Stimulated activated CD8-positive, alpha-beta memory T cell treated with anti-CD3 and anti-CD28 coated beads, Interleukin-4, amount 100 ng/mL, for 1 hour (primary cell): ENCODE measurements at places on chromosomes 6 and 20.

DNA sequence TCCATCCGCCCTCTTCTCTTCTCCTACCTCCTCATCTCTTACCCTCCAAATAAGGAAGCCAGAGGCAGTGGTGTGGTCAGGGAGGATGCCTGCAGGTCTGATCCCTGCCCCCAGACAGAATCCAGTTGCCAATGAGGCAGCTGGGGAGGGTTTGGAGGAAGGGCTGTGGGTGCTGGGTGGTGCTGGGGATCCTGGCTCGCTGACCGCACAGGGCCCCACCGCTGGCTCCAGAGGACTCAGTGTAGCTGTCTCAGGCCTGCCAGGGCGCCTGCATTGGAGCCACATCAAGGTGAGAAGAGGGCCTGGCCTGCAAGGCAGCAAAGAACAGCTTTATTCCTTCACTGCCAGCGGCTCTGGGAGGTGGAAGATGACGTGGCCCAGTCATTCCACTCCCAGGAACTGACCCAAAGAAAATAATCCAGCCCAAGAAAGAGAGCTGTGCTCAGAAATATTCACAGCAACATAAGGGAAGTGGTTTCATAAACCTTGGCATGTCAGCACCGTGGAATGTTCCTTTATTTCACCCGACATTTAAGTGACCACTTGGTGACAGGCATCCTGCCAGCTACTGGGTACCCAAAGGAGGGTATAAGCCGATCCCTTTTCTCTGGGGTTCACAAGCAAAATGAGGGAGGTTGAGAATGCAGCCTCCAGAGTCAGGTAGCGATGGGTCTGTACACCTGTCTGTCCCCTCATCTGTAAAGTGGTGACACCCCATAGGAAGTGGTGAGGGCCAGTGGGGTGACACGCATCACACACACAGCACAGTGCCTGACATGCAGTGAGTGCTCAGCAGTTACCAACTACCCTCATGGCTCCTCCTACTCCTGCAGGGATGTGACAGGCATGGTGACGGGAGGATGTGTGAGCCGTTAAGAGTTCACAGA is 125.1 kb downstream of the SNX5 start:
- no peak for DNase-seq

- no peak for DNase-seq
Measured at GRCh38 chr6:170464524-170464979, 88.6 kb downstream of the PSMB1 start.

DNA sequence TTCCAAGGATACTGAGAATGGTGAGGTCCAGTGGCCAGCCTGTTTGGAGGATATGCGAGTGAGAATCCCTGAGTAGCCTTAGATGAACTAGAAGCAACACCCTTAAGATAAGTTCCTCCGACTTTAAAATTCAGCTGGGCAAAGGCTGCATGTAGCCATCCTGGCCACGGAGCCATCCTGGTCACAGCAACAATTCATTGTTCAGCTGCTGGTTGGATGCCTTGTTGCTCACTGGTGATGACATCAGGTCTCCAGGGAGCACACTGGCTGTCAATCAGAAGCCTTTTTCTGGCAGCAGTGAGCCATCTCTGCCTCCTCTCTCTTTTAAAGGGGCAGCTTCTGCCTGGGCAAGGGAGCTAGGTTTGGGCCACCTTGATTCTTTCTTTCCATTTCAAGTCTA is 22.4 kb upstream of the RIMS4 start:
- DNase-seq: no peak

DNA sequence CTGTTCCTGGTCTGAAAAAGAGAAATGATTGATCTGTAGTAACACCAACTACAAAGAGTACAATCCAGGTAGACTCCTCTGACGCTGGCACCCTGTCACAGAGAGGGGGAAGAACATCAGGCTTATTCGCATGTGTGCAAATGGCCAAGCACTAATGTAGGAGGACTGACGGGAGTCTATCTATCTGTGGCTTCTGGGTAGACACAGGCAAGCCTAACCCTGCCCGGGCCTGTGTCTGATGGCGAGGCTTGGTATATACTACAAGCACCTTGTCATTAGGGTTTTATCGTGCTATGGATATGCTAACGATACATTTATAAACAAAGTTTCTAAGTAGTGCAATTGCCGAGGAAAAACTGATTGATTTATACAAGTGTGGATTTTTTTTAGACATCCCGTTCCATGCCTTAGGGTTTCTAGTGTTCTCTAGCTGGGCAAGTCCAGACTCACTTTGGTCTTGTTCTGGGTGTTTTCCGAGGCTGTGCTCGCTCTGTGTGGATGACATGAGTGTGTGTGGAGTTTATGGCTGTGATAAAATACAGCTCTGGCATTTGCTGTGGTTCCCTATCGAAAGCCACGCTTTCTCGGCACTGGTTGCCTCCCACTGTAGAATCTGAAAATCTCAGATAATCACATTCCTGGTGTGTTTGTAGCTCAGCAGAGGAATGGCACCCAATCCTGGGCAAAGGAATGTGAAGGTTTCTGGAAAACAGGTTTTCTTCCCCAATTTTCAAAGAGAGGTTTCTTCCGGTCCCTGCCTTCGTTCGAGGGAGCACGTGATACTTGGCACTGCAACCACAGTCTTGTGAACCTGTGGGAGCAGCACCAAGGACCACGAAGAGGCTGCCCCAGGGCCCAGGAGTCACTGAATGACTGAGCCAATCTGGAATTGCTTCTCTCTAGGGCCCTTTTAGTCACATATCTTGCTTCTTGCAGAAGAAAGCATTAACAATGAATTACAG is 67.5 kb upstream of the EDN1 start:
- no peak for DNase-seq

GRCh38 chr20:15923030-15923776 is 650.0 kb downstream of the KIF16B start:
- DNase-seq: no peak
